Astrocyte (in vitro differentiated cells and primary cell): ENCODE measurements at places on chromosomes 5 and 9. TPM values are rescaled to one million over a fixed set of nuclear protein-coding genes. Genes with fewer than 3 reads are reported as not detected.
A peak's percentile ranks its signal among the peaks of the same experiment; 100 is the strongest.

DNA sequence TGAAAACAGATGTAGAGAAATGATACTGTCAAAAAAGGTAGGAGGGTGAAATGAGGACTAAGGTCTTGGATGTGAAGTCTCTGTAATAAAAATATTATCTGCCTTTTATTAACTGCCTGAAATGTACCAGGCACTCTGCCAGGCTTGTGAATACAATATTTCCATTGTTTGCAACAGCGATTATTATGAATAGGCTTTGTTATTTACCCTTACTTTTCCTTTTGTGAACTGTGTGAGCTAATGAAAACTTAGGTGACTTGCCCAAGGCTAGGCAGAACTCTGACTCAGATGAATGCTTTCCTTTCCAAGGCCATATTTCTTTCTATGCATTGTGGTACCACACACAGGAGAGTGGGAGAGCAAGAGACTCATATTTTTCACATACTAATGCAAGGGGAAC lies 204.1 kb downstream of the CDH12 start:
- H3K27me3 ChIP-seq, result no peaks in the 10 kb centered on the region
- H3K36me3 ChIP-seq, result no peaks in the 10 kb centered on the region
- H3K27ac ChIP-seq, result no peak overlapping the region
- no peaks in the 10 kb centered on the region for H3K4me1 ChIP-seq

GRCh38 chr5:72662305-72662704 lies 154.2 kb upstream of the TNPO1 start:
- H3K4me3 ChIP-seq, result no peak overlapping the region
- H3K4me1 ChIP-seq, result no peaks in the 10 kb centered on the region
- no peaks in the 10 kb centered on the region for H3K36me3 ChIP-seq
- no peak overlapping the region for H3K27ac ChIP-seq
- DNase-seq, result no peak
- H3K27me3 ChIP-seq, result peaks cover 4% of the 10 kb centered on the region

- no peaks in the 10 kb centered on the region for H3K27me3 ChIP-seq
- no peak for DNase-seq
- no peaks in the 10 kb centered on the region for H3K4me1 ChIP-seq
- H3K27ac ChIP-seq, result no peak overlapping the region
- H3K4me3 ChIP-seq, result no peak overlapping the region
Observed at GRCh38 chr9:3385871-3386270, 139.9 kb downstream of the RFX3 start.

DNA sequence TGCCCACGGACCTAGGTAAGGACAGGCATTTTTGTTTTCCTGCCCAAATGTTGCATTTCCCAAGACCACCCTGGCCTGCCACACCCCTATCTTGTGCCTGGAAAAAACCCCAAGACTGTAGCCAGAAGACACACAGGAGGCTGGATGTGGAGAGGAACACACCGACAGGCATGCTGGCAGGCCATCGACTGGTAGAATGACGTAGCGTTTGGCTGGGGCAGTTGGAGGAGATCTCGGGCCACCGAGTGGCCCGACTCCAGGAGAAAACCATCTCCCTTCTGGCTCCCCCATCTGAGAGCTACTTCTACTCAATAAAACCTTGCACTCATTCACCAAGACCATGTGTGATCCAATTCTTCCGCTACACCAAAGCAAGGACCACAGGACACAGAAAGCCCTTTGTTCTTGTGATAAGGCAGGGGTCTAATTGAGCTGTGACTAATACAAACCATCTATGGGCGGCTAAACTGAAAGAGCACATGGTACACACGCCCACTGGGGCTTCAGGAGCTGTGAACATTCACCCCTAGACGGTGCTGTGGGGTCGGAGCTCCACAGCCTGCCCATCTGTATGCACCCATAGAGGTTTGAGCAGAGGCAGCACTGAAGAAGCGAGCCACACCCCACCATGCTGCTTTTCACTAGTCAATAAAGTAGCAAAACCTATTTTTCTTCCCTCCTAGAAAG lies 38.9 kb upstream of the N4BP3 start:
- H3K4me3 ChIP-seq, result no peak overlapping the region
- H3K36me3 ChIP-seq, result no peaks in the 10 kb centered on the region
- H3K27me3 ChIP-seq, result no peaks in the 10 kb centered on the region
- no peaks in the 10 kb centered on the region for H3K4me1 ChIP-seq

- no peaks in the 10 kb centered on the region for H3K36me3 ChIP-seq
- H3K4me3 ChIP-seq, result peak overlapping the region; percentile 85
- H3K4me1 ChIP-seq, result peaks cover 33% of the 10 kb centered on the region
- DNase-seq, result peak; percentile 61
- H3K27ac ChIP-seq, result peak overlapping the region; percentile 45
Observed at GRCh38 chr9:114157516-114158176, 2.3 kb downstream of the COL27A1 start.

DNA sequence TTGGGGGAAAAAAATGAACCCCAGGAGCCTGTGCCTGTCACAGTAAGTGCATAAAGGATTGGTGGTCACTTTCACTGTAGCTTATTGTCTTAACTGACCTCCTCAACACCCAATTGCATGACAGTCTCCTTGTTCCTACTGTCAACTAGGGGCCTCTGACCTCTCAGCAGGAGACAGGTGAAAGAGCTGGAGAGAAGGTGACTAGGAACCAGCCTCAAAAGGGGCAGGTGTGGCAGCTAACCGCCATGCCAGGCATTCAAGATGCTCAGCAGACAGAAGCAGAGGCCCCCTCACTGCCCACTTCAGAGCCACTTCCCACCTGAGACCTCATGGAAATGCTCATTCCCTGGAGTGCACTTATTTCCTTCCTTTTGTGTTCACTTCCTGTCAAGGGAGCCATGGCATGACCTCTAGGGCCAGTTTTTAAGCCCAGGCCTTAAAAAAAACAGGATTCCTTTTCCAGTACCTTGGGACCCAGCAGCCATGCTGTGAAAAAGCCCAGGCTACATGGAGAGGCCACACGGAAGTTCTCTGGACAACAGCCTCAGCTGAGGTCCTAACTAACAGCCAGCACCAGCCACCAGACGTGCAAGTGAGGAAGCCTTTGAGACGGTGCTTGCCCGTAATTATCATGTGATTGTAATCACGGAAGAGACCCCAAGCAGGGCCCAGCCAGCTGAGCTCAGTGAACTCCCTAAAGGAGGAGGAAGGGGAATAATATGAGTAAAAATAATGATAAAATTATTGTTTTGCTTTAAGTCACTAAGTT lies 74.9 kb downstream of the NSUN2 start:
- no peak overlapping the region for H3K4me3 ChIP-seq
- DNase-seq, result no peak
- no peaks in the 10 kb centered on the region for H3K4me1 ChIP-seq
- no peak overlapping the region for H3K27ac ChIP-seq
- H3K36me3 ChIP-seq, result no peaks in the 10 kb centered on the region
- H3K27me3 ChIP-seq, result no peaks in the 10 kb centered on the region

DNA sequence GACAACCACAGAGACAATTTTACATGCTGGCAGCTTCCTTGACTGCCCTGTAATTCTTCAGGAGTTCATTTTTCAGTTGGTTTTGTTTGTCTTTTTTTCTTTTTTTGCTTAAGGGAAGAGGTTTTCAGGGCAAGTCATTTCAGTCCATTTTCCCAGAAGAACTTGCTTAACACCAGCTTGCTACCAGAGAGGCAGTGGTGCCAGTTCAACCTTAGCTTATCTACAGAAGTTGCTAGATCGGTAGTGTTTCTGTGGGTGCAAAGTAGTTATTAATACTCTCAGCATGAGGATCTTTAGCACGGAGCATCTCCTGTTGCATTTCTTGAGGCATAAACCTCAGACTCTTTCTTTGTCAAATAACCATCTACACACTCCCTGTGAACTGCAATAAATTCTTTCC lies 1.1 kb downstream of the SPEF2 start:
- DNase-seq, result no peak
- peaks cover 6% of the 10 kb centered on the region for H3K4me1 ChIP-seq
- no peak overlapping the region for H3K4me3 ChIP-seq
- no peaks in the 10 kb centered on the region for H3K27me3 ChIP-seq

- no peaks in the 10 kb centered on the region for H3K36me3 ChIP-seq
- no peak overlapping the region for H3K27ac ChIP-seq
- no peak for DNase-seq
- no peaks in the 10 kb centered on the region for H3K4me1 ChIP-seq
- no peaks in the 10 kb centered on the region for H3K27me3 ChIP-seq
Observed at GRCh38 chr5:72720205-72720604, 96.3 kb upstream of the TNPO1 start.

DNA sequence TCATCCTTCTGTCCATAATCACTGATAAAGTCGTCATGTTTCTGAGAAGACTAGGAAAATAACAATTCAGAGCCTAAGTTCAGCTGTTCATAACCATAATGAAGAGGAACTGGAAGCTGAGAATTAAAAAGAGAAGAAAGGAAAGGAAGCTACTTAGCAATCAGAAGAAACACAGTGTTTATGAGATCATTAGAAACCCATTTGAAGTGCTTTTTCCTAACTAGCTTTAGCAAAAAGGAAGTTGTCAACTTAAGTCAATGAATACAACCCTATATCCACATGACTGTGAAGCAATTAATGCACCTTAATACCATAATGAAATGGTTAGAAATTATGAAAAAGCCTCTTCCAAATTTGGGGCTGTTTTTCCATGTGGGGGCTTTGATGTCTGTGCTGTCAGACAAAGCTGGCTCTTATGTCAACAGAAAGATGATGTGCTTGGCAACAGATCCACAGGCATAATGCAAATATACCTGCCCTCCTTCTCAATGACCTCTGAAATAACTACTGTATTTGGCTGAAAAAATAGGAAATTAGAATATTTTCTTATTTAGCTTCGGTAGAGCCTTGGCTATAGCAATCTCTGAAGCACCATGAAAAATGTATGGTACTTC lies 463.5 kb downstream of the RASEF start:
- no peak for DNase-seq
- no peaks in the 10 kb centered on the region for H3K36me3 ChIP-seq
- H3K27me3 ChIP-seq, result no peaks in the 10 kb centered on the region
- H3K27ac ChIP-seq, result no peak overlapping the region
- H3K4me3 ChIP-seq, result no peak overlapping the region

DNA sequence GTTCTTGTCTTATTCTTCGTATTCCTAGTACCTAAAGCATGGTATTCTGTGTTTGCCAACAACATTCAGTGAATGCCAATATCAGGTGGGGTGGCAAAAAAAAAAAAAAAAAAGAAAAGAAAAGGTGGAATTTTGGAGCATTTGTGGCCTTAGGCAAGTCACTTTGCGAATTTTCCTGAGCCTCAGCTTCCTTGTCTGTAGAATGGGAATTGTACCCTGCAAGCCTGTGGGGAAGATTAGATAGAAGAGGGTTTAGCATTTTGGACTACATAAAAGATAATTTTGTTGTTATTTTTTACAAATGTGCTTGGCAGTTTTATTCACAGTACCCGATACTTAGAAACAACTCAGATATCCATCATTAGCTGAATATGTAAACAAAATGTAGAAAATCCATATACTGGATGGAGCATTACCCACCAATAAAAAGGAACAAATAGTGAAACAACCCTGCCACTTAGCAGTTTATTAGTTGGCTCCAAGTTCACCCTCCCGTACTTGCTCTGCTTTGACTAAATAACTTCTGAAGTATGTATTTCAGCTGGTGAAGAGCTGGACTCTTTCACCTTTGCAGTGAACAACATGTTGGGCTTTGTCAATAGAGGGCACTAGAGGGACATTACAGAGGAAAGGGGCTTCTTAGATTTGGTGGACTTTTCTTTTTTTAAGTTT lies 13.6 kb downstream of the UBE2D2 start:
- H3K36me3 ChIP-seq, result no peaks in the 10 kb centered on the region
- H3K4me3 ChIP-seq, result no peak overlapping the region
- H3K27ac ChIP-seq, result no peak overlapping the region
- H3K4me1 ChIP-seq, result no peaks in the 10 kb centered on the region
- H3K27me3 ChIP-seq, result no peaks in the 10 kb centered on the region

DNA sequence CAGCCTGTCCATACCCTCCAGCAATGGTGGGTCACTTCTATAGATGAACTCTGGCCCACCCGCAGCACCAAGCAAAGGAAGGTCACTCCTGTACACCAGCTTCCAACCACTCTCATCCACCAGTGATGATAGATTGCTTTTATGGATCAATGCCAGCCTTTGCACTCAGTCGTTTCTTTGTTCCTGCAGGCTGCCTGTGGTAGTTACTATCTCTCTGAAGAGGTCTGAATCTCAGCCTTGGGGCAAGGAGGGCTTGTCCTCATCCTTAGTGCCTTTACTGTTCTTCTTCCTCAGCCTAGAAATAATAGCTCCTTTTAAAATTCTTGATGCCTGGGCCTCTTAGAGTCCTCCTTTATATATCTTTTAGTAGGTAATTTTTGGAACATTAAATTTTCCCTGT lies 100.8 kb downstream of the TMC1 start:
- no peak overlapping the region for H3K27ac ChIP-seq
- no peak overlapping the region for H3K4me3 ChIP-seq
- no peak for DNase-seq
- H3K27me3 ChIP-seq, result no peaks in the 10 kb centered on the region
- H3K4me1 ChIP-seq, result no peaks in the 10 kb centered on the region

DNA sequence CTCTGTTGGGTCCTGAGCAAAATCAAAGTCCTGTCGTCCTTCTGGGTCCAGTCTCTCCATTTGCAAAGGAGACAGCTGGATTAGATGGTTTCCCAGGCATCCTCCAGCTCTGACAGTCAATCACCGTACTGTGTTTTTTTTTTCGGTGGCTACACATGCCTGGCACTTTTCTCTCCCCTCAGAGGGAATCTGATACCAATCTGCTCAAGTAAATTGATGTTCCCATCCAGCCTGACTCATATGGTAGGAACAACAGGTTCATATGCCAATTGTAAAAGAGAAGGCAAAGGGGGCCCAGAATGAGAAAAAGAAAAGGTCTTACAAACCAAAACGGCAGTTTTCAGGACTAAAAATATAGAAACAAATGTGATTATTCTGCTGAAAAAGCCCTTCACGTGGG lies 1.2 kb downstream of the FBXO10 start:
- no peaks in the 10 kb centered on the region for H3K27me3 ChIP-seq
- H3K4me3 ChIP-seq, result peak overlapping the region; percentile 79
- H3K36me3 ChIP-seq, result no peaks in the 10 kb centered on the region
- H3K4me1 ChIP-seq, result peaks cover 18% of the 10 kb centered on the region
- H3K27ac ChIP-seq, result no peak overlapping the region
- DNase-seq, result peak; percentile 30

- H3K27me3 ChIP-seq, result peaks cover 11% of the 10 kb centered on the region
- no peak overlapping the region for H3K4me3 ChIP-seq
- no peak for DNase-seq
- H3K36me3 ChIP-seq, result no peaks in the 10 kb centered on the region
Observed at GRCh38 chr5:31626156-31626555, 12.8 kb upstream of the PDZD2 start.

GRCh38 chr5:95285409-95285755 lies 488 bp upstream of the MCTP1 start:
- H3K27me3 ChIP-seq, result peaks cover 40% of the 10 kb centered on the region
- H3K27ac ChIP-seq, result no peak overlapping the region
- peak overlapping the region; percentile 55 for H3K4me3 ChIP-seq
- no peaks in the 10 kb centered on the region for H3K36me3 ChIP-seq

DNA sequence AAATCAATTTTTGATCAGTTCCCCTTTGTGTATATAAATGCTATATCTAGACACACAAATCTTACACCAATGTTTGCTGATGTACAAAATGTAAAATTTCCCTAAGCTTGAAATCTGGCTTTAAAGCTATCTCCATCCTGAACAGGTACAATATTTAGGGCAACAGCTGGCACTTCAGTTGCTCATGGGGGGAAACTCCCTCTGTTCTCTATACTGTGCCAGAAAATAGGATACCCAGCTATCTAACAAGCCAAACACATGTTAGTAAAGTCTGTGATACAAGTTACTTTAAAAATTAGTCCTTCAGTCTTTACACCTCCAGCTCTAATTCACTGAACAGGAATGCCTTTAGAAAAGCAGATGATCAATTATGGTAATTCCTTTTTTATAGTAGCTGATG lies 191.8 kb downstream of the SLF1 start:
- no peak overlapping the region for H3K27ac ChIP-seq
- no peaks in the 10 kb centered on the region for H3K4me1 ChIP-seq
- H3K36me3 ChIP-seq, result no peaks in the 10 kb centered on the region
- H3K4me3 ChIP-seq, result no peak overlapping the region
- DNase-seq, result no peak

The PDZD2 gene
- total RNA-seq, result 6.5 and 10.3 TPM in 2 replicates

The MORN5 gene
- total RNA-seq, result not detected in 2 replicates

The SNX24 gene
- total RNA-seq, result 33.7 and 44.6 TPM in 2 replicates

The NUDT12 gene
- 6.1 and 6.3 TPM in 2 replicates for total RNA-seq

The SLC34A1 gene
- total RNA-seq, result not detected in 2 replicates

The PCDHAC1 gene
- total RNA-seq, result 5.7 and 5.9 TPM in 2 replicates
